NCI-H2029 (cell line): ENCODE measurements at places on chromosomes 3 and 15.
A peak's percentile ranks its signal among the peaks of the same experiment; 100 is the strongest.

- no peak for DNase-seq
Measured at GRCh38 chr15:35071106-35071505, 14.0 kb downstream of the NANOGP8 start.

DNA sequence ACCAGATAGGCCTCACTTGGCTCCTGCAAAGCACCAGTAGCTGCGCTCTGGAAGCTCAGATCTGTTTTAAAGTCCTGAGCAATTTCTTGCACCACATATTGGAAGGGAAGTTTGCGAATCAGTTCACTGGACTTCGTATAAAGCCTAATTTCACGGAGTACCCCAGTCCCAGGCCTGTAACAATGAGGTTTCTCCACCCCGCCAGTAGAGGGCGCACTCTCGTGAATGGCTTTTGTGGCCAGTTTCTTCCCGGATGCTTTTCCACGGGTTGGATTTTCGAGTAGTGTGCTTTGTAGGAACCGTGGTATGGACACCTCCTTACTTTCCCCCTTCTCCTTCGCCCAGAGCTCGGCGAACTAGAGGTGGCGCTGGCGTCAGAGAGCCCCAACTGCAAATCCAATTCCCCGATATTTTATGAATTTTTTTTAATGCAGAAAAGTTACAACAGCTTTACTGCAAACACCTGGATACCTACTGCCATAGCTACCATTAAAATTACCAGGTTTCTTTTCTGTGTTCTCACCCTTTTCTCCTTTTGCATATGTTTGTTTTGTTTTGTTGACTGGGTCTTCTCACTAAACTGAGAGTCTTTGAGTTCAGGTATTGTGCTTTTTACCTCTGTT is 13.3 kb downstream of the RARB start:
- no peak for DNase-seq

- DNase-seq, result no peak
Measured at GRCh38 chr3:20680990-20681628, 495.1 kb upstream of the SGO1 start.

- no peak for DNase-seq
Measured at GRCh38 chr15:90018216-90018831, 17.2 kb downstream of the ZNF710 start.

- no peak for DNase-seq
Measured at GRCh38 chr3:43389388-43390254, 103.3 kb downstream of the SNRK start.

DNA sequence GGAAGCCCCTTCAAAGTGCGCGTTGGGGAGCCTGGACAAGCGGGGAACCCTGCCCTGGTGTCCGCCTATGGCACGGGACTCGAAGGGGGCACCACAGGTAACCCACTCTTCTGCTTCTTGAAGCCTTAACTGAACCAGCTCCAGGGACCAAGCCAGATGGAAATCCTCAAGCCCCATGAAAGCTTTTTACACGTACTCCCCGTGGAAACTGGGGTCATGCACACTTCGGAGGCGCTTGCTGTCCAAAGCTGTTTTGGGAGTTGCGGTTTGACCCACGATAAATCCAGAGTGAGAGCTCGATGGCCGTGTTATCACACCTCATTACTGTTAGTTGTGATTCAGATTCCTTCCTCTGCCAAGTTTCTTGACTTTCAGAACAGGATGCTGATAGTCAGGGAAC is 47.5 kb downstream of the DNASE1L3 start:
- no peak for DNase-seq

GRCh38 chr3:52435246-52436101 is 9.4 kb downstream of the SEMA3G start:
- DNase-seq, result no peak

GRCh38 chr3:117238806-117239205 is 529.2 kb downstream of the TUSC7 start:
- peak; percentile 70 for DNase-seq

GRCh38 chr3:56783644-56784447 is 17.9 kb downstream of the ARHGEF3 start:
- DNase-seq, result no peak

DNA sequence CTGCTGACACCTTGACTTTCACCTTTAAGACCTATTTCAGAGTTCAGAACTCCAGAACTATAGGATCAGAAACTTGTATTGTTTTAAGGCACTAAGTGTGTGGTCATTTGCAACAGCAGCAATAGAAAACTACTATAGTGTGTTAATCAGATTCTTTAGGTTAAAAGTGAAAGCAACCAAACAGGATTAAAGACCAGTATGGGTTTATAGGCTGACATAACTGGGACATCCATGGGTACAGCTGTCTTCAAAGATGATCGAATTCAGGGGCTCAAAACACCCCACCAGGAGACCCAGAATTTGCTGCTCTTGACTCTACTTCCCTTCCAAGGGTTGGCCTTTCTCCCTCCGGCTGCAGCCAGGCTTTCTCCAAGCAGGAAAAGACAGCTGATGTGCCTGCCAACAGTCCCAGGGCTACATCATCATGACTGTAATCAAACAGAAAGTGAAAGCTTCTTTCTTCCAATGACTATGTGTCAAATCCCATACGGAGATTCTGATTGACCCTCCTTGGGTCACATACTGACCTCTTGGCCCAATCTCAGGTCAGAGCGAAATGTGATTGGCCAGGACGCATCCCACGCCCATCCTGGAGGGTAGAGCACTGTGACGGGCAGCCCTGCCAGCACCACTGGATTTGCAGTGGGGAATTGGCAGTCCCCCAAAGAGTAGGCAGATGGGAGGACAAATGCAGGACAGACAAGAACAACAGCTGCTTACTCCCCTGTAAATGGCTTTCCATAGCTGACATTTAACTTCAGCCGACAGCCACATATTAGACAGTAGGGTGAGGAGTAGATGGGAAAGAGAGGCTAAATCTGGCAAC is 51.4 kb upstream of the RNF7 start:
- DNase-seq, result peak; percentile 92

GRCh38 chr3:25567388-25567787 is 97.3 kb downstream of the TOP2B start:
- DNase-seq, result no peak

DNA sequence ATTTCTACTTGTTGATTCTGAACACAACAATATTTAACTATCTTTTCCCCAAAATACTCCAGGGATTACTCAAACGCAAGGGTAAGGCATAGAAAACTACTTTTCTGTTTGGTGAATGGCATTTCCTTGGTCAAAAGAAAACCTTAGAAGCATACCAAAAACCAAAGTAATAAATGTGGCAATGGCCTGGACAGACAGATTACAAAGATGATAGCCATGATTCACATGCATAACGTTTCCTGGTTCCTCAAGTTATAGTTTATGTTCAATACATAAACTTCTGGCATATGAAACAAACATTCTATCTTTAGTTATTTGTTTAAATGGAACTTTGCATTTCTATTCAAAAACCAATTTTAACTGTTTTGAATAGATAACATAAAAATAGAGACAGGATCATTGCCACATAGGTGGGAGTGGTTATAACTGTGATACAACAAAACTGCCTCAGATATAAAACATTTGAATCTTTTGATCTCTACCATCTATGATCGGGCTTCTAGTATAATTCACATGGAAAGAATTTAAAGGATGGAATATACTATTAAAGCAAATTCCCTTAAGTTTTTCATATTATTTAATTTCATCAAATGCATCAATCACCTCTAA is 32.1 kb downstream of the FOXP1 start:
- DNase-seq, result no peak

DNA sequence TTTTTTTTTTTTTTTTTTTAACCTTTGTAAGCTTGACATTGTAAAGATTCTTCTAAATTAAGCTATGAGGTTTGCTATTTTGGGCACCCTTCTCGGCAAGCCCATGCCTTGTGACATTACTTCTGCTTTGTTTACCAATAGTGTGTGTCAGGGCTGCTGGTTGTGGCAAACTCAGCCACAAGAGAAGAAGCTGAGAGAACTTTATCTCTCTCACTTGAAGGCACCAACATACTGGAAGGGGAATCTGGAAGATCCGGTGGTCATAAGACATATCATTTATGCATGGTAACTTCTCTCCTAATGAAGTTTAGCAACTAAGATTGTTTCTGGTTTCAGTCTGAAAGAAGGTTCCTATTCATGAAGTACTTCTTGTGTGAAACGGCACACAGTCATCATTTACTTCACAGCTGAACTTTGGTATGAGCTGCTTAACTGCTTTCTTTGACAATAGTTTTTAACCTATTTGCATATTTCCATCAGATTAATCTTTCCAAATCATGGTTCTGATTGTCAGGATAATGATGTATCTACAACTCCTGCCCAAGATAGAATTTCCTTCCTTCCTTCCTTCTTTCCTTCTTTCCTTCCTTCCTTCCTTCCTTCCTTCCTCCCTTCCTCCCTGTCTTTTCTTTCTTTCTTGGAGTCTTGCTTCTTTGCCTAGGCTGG is 189.3 kb downstream of the NFKBIZ start:
- DNase-seq, result no peak

DNA sequence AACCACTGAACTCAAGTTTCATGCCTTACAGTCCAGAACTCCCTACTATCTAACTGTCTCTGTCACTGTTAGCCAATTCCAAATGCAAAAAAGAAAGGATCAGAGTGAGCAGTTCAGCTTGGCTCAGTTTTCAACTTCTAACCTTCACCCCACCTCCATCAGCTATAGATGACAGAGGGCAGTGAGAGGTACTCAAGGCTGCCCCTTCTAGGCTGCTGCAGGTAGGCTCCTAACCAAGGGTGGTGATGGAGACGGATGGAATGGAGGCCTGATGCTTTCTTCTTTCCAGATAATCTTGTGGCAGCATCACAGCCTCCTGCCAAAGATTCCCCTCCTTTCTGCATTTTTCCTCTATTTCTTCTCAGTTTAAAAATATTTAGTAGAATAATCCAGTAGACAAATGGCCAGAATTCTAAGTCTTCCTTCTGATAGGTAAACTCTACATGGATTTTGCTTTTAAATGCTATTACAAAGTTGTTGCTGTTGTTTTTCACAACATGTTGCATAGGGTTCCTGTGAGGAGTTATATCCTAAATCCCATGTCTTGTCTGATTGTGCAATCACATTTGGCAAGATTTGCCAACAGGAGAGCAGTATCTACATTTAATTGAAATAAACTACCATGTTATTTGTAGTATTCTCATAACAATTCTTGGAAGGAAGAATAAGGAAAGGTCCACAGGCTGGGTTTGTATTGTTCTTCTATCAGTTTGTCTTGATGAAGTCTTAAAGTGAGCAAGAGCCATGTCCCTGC is 301.6 kb upstream of the TRIM42 start:
- no peak for DNase-seq

GRCh38 chr3:38049358-38050126 is 10.5 kb downstream of the DLEC1 start:
- DNase-seq, result no peak

GRCh38 chr15:57506422-57506821 is 85.3 kb upstream of the MYZAP start:
- DNase-seq, result no peak

GRCh38 chr15:71800835-71801745 is 9.3 kb upstream of the NR2E3 start:
- DNase-seq, result no peak

DNA sequence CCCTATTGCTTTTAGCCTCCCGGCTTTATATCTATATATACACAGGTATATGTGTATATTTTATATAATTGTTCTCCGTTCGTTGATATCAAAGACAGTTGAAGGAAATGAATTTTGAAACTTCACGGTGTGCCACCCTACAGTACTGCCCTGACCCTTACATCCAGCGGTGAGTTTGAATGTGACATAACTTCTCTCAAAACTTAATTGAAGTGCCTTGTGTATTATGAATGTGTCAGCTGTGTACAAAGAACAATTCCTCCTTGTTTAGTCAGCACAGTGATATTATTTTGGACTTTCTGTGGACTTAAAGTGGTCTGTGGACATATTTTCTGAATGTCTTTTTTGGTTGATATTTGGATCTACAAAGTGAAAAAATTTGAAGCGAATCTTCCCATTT is 220 bp downstream of the TP63 start:
- no peak for DNase-seq

DNA sequence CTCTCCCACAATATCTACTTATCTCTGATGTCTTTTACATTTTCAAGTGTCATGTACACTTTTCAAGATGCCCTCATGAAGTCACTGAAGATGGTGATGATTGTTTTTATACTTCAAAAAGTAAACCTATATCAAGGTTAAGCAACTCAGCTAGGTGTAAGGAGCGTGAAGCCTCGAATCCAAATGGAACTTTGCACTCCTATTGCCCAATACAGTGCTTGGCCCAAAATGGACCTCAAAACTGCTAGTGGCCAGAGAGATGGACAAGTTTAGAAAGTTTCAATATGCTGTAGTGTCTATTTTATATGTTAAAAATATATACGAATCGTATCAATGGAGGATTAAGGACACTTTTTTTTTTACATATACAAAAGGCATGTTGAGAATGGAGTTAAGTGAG is 167.7 kb downstream of the CHL1 start:
- DNase-seq, result no peak

- DNase-seq, result no peak
Measured at GRCh38 chr15:100236981-100237720, 104.6 kb downstream of the ADAMTS17 start.

- DNase-seq, result peak; percentile 10
Measured at GRCh38 chr3:49013738-49014660, 4.4 kb downstream of the DALRD3 start.

GRCh38 chr15:74208901-74209559 is 6.4 kb upstream of the STRA6 start:
- no peak for DNase-seq

- no peak for DNase-seq
Measured at GRCh38 chr3:58568572-58569286, 8.5 kb downstream of the FAM107A start.

DNA sequence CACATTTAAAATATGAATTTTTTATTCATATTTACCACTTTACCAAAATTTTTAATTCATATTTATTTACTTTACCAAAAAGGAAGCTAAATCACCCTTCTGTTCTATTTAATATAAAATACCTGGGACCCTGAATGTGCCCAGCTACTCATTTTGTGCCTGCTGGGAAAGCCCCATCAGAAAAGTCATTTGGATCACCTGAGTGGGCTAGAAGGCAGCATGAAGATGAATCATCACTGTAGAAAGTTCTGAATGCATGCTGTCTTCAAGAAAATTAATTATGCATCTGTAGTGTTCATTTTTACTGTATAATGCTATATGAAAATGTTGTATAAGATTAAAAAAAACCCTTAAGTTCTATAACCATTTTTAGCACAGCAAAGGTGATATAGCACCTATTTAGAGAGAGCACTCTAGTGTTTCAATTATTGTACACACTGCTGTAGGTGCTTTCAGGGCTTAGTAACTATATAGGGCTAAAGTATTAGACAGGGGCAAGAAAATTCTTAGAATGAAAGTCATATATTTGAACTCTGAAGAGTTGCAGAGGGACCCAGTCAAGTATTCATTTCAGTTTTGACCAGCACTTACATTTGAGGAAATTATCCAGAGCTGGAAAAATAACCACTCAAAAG is 175.1 kb downstream of the NFKBIZ start:
- DNase-seq, result no peak

DNA sequence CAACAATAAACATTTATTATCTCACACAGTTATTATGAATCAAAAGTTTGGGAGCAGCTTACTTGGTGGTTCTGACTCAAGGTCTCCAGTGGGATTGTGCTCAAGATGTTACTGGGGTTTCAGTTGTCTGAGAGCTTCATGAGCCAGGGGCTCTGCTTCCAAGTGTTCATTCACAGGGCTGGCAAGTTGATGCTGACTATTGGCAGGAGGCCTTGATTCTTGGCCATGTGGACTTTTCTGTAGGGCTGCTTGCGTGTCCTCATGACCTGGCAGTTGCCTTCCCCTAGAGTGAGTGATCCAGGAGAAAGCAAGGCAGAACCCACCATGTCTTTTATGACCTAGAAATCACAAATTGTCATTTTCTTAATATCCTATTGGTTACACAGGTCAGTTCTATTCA is 87.2 kb upstream of the TNFAIP8L3 start:
- no peak for DNase-seq

GRCh38 chr3:143875546-143875945 is 27.3 kb upstream of the SLC9A9 start:
- no peak for DNase-seq
